PC-3 (cell line): ENCODE measurements at places on chromosomes 1 and 21. TPM values are rescaled to one million over a fixed set of nuclear protein-coding genes. Genes with fewer than 3 reads are reported as not detected.
A peak's percentile ranks its signal among the peaks of the same experiment; 100 is the strongest.

- peak; percentile 67 for DNase-seq
Measured at GRCh38 chr1:209076688-209077087, 506.8 kb upstream of the CAMK1G start.

GRCh38 chr1:153202006-153202405 lies 1.2 kb upstream of the LELP1 start:
- no peak for DNase-seq

DNA sequence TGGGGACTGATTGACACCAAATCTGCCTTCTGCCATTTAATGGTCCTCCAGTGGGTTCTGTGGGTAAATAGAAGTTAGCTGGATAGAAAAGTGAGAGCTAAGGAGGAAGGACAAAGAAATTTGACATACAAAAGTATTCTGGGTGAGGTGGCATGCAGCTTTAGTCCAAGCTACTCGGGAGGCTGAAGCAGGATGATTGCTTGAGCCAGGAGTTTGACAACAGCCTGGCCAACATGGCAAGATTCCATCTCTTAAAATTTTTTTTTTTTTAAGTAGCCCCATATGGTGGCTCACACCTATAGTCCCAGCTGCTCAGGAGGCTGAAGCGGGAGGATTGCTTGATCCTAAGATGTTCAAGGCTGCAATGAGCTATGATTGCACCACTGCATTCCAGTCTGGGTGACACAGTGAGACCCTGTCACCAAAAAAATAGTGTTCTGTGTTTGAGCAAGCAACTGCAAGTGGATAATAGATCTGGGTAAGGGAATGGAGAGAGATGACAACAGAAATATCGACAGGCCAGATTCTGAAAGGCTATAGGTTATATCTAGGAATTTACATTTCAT lies 13.4 kb downstream of the RTCA start:
- DNase-seq, result no peak

GRCh38 chr1:26602378-26602959 lies 72.9 kb downstream of the RPS6KA1 start:
- peak; percentile 87 for DNase-seq

DNA sequence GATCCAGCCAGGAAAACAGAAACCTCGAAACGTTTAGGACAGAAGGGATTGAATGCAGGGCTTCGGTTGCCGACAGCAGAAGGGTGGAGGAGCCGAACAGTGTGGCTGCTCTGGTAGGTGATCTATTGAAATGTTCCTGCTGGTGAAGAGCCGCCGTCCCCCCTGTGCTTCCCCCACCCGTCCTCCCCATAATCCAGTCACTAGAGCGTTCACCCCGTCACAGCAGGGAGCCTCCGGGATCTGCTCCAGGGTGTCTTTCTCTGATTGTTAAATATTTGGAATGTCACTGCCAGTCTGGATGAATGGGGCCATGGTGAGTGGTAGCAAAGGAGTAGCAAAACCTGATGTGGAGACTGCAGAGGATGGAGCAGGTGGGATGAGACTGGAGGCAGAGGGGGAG lies 255.1 kb upstream of the CSF3R start:
- DNase-seq, result no peak

Gene BCAN
- total RNA-seq, result not detected in 2 replicates

- no peak for DNase-seq
Measured at GRCh38 chr1:24284156-24284471, 35.0 kb upstream of the GRHL3 start.

Gene TADA1
- total RNA-seq, result 12.4 and 15.3 TPM in 2 replicates

Gene NTRK1
- 0.15 and 0.40 TPM in 2 replicates for total RNA-seq
